Effector CD4-positive, alpha-beta T cell (primary cell): ENCODE measurements at places on chromosomes 3 and 15.
A peak's percentile ranks its signal among the peaks of the same experiment; 100 is the strongest.

- DNase-seq = no peak
Observed at GRCh38 chr3:47590216-47590615, 11.6 kb upstream of the CSPG5 start.

DNA sequence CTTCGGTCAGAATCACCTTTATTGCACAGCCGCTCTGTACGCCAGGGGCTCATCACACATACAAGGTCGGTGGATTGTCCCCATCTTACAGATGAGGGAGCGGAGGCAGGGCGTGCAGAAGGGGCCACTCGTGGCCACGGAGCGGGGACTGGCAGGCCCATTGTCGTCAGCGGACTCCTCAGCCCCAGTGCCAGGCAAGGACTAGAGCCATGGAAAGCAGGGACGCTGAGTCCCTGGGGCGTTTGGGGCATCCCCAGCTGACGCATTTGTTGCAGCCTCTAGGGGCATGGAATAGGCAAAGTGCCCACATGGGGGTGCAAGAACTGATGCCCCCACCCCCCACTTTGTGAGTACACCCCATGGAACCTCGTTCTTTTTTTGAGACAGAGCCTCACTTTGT is 29.8 kb upstream of the FURIN start:
- no peak for DNase-seq

DNA sequence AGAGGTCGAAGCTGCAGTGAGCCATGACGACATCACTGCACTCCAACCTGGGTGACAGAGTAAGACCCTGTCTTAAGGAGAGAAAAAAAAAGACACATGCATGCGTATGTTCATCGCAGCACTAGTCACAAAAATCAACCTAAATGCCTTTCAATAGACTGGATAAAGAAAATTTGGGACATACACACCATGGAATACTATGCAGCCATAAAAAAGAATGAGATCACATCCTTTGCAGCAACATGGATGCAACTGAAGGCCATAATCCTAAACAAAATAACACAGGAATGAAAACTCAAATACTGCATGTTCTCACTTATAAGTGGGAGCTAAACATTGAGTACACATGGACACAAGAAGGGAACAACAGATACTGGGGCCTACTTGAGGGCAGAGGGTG is 53.1 kb downstream of the FSIP1 start:
- DNase-seq = no peak

- DNase-seq = no peak
Observed at GRCh38 chr3:177658354-177658753, 461.1 kb upstream of the TBL1XR1 start.

DNA sequence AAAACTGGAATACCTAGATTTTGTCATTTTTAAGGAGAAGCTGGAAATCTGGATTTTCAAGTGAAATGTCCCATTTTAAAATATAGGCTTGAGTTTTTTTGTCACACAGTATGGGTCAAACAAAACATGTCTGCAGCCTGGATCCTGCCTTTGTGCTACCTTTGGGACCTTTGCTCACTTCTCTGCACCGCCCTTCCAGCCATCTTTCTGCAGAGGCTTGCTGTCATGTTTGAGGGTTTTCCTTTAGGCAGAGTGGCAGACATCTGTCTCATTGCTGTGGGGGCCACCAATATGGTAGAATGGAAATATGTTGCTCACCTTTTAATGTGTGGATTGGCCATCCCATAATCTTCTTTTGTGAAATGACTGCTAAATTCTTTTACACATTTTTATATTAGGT is 136.3 kb downstream of the EEFSEC start:
- DNase-seq = no peak

DNA sequence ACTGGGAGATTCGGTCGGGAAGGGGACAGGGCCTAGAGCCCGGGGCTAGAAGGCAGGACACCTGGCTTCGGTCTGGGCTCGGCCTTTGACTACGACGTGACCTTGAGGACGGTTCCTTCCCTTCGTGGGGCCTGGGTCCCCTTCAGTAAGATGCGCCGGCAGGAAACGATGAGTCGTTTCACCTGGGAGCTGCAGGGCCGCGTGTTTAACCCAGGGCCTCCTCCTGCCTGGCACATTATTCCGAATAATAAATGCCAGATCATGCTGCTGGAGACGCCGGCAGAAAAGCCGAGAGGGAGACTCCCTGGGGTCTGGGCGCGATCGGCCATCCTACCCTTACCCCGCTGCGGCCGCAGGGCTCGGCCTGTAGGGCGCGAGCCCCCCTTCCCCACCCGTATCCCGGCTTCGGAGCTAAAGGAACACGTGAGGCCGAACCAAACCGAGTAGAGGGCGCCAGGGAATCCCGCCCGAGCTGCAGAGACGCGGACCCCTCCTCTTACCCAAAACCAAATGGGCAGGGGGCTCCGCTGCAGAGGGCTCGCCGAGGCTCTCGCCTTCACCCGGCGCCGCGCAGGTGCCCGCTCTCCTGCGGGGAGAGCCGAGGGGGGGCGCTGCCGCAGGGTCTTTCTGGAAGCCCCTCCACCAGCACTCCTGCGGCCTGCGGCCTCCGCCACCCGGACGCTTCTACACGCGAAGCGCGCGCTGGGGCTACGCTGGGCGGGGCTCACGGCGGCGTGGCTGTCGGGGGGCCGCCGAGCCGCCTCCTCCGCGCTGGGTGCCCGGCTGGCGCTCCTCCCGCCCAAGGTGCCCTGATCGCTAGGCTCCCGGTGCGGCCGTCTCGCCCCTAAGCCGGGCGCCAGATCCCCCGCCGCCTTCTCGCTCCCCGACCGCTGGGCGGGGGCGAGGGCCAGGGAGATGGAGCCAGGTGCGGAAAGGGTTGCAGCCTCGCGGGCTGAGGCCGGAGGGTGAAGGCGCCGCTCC is at the start of gene BDH1:
BDH1 (minus strand) TSS at position 688 of the 981 bp plus-strand sequence. CDS start 9,525 bp downstream, outside the sequence.
- peak; percentile 30 for DNase-seq

GRCh38 chr3:38843898-38844297 is 27.9 kb upstream of the SCN10A start:
- DNase-seq = no peak

DNA sequence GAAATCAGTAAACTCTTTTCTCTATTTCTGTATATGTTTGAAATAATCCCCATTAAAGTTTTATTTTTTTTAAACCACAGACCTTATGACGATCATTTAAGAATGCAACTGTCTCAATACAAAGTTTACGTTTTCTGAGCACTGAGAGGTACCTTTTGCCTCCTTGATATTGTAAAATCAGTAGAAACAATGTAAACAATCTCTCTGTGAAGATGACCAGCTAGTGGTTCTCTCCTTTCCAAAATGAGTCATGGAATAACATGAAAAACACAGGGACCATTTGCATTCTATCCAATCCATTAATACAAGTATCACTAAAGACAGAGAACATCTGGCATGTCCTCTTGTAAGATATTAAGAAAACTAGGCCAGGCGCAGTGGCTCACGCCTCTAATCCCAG is 48.8 kb downstream of the RAD18 start:
- DNase-seq = no peak

GRCh38 chr3:142746646-142747045 is 22.8 kb downstream of the TRPC1 start:
- DNase-seq = no peak
